Fibroblast of skin of abdomen (primary cell): ENCODE measurements at places on chromosomes 13 and 19.

DNA sequence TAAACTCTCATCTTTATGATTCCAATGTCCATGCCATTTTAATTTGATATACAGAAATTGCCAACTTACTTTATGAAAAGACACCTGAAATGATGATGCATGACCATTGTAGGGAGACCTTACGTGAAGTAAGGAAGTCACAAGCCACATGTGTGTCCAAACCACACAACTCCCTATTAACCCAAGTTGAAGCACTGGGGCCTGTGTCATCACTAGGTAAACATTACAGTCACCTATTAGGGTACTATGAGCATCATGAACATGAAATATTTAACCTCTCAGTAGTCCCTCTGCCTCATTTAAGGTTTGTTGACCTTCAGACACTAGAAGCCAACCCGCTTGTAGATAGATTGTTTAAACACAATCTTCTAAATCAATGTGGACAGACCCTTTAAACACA is 576.9 kb downstream of the IRS2 start:
- no peak for DNase-seq

DNA sequence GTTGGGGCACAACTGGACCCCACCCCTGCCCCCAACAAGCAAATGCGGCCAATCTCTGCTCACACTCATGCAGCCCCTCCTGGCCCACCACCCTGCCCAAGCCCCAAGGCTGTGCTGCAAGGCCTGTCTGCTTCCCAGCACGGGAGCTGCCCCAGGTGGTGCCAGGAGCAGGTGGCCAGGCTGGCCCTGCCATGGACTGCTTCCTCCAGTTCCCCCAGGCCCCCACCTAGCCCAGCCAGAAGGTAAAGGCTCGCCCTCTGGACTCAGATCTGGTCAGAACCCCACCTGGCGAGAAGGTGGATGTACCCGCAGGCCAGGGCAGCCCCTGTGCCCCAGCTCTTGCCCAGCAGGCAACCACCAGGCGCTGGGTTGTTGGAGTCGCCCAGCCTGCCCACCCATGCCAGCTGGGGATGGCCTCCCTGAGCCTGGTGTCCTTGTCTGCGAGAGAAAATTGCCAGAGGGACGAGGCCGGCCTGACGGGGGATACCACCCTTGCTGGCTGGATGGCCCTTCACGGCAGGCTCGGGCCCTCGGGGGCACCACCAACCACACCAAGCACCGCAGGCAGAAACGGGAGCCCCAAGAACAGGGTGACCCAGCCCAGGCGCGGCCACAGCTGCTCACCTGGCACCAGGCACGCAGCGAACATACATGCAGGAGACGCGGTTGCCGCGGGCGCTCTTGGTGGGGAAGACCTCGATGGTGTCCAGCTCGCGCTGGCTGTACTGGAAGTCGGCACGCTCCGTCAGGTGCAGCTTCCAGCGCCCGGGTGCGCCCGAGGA is 4.5 kb downstream of the ABHD17A start:
- no peak for DNase-seq

DNA sequence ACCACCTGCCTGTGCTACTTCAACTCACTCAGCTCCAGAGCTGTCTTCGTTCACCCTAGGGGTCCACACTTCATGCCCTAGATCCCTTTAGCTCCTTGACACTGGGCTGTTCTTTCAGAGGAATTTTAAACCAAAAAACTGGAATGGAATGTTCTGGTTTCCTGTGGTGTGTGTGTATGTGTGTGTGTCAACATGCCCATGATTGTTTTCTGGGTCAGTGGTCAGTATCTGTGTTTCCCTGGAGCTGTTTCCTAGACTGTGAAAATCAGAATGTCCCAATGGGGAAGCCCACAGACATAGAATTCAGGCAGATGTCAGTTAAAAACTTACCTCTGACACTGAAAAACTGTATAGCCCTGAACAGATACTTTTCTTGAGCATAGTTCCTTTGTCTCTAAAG is 1.3 kb downstream of the PMIS2 start:
- no peak for DNase-seq

- no peak for DNase-seq
Observed at GRCh38 chr19:16627928-16628182, 149 bp downstream of the MED26 start.

DNA sequence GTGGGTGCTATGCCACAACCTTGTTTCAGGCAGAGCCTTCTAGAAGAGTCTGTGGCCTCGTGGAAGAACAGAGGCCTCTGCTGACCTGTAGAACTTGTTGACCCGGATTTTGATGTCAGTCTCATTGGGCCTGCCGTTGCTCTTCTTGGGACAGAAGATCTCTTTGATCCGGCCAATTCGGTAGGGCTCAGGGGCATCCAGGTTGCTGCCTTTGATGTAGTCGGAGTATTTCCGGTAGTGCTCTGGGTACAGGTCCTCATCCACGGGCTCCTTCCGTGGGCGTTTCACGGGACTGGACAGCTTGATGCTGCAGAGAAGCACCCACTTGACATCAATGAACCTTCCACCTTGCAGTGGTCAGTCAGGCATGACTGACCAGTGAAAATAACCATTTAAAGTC is 24.0 kb upstream of the EIF3G start:
- no peak for DNase-seq

GRCh38 chr13:44171156-44171555 is 202.5 kb upstream of the SERP2 start:
- DNase-seq: no peak
